ENCODE measurements at places on chromosomes 11 and 22.

- DNase-seq: no peak
These were observed 49.5 kb downstream of the POLD3 start for GRCh38 chr11:74641905-74642304.

- no peak for DNase-seq
These were observed 174.1 kb downstream of the FAM181B start for GRCh38 chr11:82559609-82560008.

- DNase-seq: no peak
These were observed 27.8 kb upstream of the ROBO3 start for GRCh38 chr11:124837491-124837856.

DNA sequence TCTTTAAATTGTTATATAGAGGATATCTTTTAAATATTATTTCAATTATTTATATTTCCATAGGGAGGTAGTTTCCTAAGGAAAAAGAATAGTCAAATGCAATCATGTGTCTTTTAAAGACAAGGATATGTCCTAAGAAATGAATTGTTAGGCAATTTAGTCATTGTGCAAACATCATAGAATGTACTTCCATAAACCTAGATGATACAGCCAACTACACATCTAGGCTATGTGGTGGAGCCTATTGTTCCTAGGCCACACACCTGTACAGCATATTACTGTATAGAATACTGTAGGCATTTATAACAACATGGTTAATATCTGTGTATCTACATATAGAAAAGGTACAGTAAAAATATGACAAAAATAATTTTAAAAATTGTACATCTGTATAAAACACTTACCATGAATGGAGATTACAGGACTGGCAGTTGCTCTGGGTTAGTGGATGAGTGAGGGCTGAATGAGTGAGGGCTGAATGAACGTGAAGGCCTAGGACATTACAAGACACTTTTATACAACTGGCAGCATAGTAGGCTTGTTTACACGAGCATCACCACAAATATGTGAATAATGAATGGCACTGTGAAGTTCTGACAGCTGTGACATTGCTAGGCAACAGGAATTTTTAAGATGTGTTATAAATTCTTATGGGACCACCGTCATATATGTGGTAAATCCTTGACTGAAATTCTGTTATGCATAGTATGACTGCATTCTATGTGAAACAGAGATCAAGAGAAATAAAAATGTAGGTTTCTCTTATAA lies 1879.0 kb upstream of the RAG2 start:
- DNase-seq: no peak

GRCh38 chr11:117796872-117797529 lies at the start of gene DSCAML1:
Gene DSCAML1 (minus strand): TSS chr11:117797216. CDS start chr11:117797079, 137 bp downstream.
- DNase-seq: no peak

- DNase-seq: no peak
These were observed 29.1 kb upstream of the SYT7 start for GRCh38 chr11:61609980-61610366.

- no peak for DNase-seq
These were observed 7.8 kb upstream of the BMAL1 start for GRCh38 chr11:13269775-13270174.

- DNase-seq: no peak
These were observed 7.5 kb upstream of the SYT8 start for GRCh38 chr11:1827095-1827813.

DNA sequence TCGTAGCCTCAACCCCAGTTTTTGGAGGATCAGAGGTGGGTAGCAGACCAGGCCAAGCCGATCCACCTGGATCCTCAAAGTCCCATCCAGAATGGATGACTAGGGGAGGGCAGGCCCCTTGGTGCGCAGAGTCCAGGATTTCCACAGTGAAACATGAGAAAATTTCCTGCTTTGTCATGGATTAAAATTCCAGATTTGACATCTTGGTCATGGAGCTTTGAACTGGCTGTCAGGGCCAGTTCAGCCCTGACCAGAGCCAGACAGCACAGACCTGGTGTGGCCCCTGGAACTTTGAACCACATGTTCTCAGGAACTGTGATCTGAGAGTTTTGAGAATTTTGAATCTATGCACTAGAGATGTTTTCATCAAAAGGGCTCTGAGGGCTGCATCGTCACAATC lies 177.5 kb downstream of the MN1 start:
- no peak for DNase-seq

DNA sequence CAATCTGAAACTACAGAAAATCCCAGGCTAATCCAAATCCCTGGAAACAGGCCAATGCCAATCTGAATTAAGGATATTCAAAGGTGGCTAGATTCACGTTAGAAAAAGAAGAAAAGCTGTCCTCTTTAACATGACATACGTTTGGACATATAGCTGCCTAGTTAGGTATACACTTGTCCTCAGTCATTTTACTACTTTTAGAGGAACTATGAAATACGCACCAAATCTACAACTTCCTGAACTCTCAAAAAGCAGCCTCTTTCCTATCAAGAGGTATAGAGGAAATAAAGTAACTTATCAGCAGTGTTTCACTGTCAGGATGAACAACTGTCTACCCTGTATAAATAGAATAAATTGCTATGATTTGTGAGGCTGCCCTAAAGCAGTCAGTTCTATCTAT lies 24.0 kb downstream of the KMT5B start:
- DNase-seq: no peak

DNA sequence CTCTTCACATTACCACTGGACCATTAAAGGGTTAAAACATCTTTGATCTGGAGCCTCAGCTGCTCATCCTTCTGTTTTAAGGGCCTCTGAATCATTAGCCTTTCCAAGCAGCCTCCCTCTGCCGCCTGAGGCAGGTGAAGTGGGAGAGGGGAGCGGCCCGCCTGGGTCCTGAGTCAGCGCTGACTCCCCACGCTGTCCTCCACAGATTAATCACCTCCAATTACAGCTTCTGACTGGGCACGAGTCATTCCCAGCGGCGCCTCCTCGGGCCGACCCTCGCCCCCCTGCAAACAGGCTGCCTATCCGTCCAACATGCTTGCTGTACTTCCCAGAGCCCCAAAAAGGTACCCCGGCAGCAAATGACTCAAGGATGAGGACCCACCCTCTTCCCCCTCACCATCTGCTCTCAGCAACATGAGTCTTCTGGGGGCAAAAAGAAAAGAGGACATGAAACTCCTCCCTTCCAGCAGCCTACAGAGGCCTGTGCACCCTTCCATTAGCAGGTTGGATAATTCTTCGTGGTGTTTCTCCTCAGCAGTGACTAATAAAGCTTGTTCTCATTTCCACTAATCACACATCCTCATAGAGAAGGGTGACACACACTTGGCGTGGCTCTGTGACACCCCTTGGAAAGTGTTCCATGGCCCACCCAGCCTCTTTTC lies 44.3 kb upstream of the JAM3 start:
- no peak for DNase-seq

DNA sequence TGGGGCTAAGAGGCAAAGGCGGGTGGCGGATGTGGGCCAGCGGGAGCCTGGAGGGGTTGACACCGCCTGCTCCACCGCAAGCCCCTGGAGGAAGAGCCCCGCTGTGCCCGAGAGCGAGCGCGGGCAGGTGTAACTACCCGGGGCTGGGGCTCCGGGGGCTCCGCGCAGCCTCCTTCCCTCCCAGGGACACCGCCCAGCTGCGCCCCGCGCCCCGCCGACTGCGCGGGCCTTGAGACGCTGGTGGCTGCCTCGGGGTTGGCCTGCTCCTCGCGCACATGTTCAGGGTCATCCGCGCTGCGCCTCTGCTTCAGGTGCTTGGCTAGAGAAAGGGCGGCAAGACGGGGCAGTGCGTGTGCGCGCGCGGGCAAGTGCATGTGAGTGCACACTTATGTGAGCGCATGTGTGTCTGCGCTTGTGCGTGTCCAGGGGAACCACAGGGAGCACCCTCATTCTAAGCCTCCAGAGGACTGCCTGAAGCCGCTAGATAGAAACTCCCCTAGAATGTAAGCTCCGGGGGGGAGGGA lies 197.5 kb upstream of the TMEM45B start:
- no peak for DNase-seq

- no peak for DNase-seq
These were observed 657 bp downstream of the IGHMBP2 start for GRCh38 chr11:68904248-68904847.

DNA sequence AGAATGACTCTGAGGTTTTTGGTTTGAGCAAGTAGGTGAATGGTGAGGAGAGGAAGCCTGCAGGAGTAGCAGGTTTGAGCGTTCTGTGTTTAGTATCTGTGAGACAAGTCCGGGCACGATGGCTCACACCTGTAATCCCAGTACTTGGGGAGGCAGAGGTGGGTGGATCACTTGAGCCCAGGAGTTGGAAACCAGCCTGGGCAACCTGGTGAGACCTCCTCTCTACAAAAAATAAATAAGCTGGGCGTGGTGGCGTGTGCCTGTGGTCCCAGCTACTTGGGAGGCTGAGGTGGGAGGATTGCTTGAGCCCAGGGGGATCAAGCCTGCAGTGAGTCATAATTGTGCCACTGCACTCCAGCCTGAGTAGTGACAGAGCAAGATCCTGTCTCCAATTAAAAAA lies 9.7 kb upstream of the CENATAC start:
- DNase-seq: no peak

DNA sequence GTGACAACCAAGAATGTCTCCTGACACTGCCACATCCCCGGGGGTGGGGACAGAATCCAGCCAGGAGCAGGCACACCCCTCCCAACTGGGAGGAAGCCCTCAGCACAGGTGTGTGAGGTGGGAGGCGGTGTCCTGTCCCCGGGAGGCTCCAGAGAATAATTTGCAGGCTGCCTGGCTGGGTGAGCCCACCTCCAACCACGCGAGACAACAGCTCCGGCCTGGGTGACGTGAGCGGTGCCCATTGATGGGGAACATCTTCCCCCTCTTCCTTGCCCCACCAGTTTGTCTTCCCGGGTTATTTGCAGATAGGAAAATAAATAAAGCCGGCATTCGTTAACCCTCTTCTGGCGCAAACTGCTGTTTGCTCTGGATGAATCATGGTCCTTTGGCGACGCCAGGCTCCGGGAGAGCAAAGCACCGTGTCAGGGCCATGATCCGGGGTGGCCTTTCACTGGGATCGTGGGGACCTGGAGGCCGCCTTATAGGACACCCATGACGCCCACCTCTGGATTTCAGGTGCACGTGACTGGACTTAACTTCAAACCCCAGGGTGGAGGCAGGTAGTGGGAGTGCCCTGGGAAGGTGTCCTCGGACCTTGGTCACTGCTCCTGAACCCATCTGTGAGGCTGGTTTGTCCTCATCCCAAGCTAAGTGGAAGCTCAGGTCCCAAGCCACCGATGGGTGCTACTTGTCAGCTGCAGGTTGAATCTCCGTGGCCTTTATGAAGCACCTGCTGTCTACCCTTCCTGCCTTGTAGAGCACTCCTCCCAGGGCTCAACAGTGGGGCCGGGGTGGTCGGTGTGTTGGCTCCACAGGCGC lies 13.9 kb downstream of the CCND1 start:
- no peak for DNase-seq

DNA sequence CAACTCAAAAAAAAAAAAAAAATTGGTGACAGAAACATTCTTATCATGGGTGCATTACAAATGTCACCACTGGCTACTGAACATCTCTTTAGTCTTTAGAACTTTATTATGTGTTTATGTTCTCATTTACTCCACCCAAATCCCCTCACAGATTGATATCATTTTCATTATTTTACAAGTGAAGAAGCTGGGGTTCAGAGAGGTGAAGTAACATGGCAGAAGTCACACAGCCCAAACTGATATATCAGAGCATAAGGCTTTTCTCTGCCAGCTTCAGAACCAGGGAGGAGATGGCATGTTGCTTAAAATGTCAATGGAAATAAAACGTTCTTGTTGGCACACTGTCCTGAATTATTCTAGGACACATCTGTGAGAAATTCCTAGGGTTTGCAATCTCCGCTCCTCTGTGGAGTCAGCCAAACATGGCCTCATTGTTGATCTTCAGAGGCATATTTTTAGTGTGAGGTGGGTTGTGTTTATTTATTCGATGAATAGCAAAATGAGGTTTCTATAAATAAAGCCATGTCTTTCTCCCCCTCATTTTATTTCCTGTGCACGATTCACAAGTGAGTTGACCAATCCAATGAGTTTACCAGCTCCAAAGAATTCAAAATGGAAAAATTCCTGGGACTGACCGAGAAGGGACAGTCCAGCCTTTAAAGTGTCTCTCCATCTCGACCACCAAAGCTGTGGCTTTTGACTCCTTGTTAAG lies 72.9 kb upstream of the ANO1 start:
- no peak for DNase-seq

Data from NCI-H1436 treated with DMSO at 0.1 percent for 48 hours (cell line).